ENCODE measurements at places on chromosomes 6 and 20. TPM values are rescaled to one million over a fixed set of nuclear protein-coding genes. Genes with fewer than 3 reads are reported as not detected.

TEAD3 gene
- 91.8 TPM for total RNA-seq

PPDPF gene
- 258 TPM for total RNA-seq

RHAG gene
- total RNA-seq: not detected

ID1 gene
- 377 TPM for total RNA-seq

TFAP2A gene
- 63.5 TPM for total RNA-seq

TNF gene
- 0.60 TPM for total RNA-seq

GJA1 gene
- 140 TPM for total RNA-seq

LST1 gene
- not detected for total RNA-seq

SNAP25 gene
- total RNA-seq: 4.8 TPM

SEMG1 gene
- not detected for total RNA-seq

SLC35D3 gene
- 0.13 TPM for total RNA-seq

IFT52 gene
- 44.7 TPM for total RNA-seq

OOEP gene
- not detected for total RNA-seq

GHRH gene
- not detected for total RNA-seq

GPX5 gene
- not detected for total RNA-seq

RAET1L gene
- not detected for total RNA-seq

CTAGE9 gene
- not detected for total RNA-seq

EFCAB8 gene
- total RNA-seq: 0.51 TPM

POM121L2 gene
- total RNA-seq: 0.07 TPM

PSORS1C2 gene
- not detected for total RNA-seq

ANKRD66 gene
- total RNA-seq: not detected

LGSN gene
- total RNA-seq: not detected

STX11 gene
- total RNA-seq: 4.9 TPM

GNAS-AS1 gene
- total RNA-seq: 6.3 TPM

PLCB1 gene
- 35.4 TPM for total RNA-seq

TGM2 gene
- 35.7 TPM for total RNA-seq

MEI4 gene
- 1.5 TPM for total RNA-seq

Measured in mesothelial cell of epicardium (in vitro differentiated cells).